OCI-LY7 (cell line): ENCODE measurements at places on chromosomes 7 and 10. TPM values are rescaled to one million over a fixed set of nuclear protein-coding genes. Genes with fewer than 3 reads are reported as not detected.

DNA sequence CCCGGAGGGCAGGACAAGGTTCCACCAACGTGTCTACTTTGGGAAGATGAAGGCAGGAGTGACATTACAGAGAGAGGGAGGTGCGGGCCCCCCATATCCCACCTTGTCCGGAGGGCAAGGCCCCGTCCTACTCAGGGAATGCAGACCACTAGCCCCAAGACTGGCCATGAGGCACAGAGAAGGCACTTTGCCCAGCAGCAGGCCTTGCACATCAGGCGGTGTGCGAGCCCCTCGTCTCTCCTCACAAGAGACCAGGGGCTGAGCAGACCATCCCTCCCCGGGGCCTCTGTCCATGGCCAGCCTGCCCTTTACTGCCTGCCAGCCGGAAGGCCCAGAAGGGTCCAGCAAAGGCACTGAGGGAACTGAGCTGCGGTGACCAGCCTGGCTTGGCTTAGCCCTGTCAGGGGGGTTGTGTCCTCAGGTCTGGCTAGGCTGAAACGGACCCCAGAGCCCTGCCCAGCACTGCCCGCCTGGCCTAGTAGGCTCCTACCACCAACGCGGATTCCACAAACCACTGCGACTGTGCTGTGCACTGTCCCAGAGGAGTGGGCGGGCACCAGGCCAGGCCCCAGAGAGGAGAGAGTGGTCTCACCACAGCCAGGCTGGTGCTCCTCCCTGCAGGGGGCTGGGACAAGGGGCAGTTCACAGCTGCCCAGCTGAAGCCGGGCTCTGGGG is 16.7 kb downstream of the CAMK2B start:
- no peak for DNase-seq

- no peak for DNase-seq
Measured at GRCh38 chr7:23350466-23350865, 51.3 kb downstream of the MALSU1 start.

Gene ELFN1
- not detected in 2 replicates for total RNA-seq

DNA sequence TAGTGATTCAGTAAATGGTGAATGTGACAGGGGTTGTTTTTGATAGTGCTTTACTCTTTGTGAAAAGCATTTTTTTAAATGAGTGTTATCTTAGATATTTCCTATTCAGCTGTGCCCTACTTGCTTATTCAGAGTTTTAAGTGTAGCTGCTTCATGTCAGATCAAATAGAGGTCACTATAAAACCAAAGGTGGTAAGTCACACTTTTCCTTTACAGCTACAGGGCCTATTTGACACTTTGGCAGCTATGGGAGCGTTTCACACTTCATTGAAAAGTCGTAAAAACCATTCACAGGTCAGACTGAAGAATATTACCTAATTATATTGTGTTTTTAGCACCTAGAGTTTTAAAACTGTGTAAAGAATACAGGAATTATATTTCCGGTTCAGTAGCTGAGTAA is 67.3 kb downstream of the ANKIB1 start:
- DNase-seq, result no peak

GRCh38 chr10:48470115-48470892 is 134.6 kb downstream of the ARHGAP22 start:
- DNase-seq, result no peak

DNA sequence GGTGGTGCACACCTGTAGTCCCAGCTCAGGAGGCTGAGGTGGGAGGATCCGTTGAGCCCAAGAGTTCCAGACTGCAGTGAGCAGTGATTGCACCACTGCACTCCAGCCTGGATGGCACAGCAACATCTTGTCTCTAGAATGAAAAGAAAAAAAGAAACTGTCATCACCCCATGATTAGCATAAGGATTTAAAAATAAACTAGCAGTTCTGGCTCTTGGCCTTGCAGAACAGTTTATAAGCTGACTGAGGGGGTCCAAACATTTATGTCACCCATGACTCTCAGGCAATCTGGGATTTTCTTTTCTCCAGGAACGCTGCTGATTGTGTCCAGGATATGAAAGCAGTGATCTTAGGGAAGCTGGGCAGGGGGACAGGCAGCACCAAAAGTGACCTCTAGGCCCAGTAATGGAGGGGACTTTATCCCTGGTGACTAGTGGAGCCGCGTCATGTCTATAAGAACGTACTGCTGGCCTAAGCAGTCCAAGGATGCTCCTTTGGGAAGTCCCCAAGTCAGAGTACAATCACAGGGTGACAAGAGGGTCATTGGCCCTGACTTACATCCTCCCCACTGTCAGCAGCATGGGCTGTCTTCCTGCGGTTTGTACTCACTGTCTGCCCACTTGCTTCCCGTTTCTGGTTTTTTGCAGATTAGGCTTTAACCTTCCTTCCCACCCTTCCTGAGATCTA is 177.4 kb downstream of the ARHGAP12 start:
- DNase-seq, result no peak

DNA sequence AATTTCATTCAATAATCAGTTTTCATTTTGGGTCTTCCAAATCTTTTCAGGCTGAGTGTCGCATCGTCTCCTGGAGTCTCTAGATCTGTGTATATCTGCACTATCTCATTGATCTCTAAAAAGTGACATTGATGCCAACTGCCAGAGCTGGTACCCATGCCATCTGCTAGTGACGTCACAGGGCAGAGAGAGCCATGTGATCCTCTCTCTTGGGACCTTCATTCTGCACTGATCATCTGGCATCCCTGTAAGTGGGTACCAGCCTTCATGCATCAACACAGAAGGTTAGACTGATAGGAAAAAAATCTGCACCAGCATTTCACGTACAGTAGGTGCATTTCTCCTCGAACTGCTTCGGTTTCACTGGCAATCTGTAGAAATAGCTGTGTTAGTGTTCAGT is at the start of gene NEUROD6:
NEUROD6 (minus strand) TSS at position 124 of the 400 bp plus-strand sequence. CDS start 1,458 bp downstream, outside the sequence.
- no peak for DNase-seq

- no peak for DNase-seq
Measured at GRCh38 chr7:76509931-76510877, at the start of gene UPK3B. TSS of gene UPK3B (plus strand) at chr7:76510552. CDS start at chr7:76510653, 101 bp downstream.

Gene HSPA14
- total RNA-seq, result 28.2 and 30.9 TPM in 2 replicates

DNA sequence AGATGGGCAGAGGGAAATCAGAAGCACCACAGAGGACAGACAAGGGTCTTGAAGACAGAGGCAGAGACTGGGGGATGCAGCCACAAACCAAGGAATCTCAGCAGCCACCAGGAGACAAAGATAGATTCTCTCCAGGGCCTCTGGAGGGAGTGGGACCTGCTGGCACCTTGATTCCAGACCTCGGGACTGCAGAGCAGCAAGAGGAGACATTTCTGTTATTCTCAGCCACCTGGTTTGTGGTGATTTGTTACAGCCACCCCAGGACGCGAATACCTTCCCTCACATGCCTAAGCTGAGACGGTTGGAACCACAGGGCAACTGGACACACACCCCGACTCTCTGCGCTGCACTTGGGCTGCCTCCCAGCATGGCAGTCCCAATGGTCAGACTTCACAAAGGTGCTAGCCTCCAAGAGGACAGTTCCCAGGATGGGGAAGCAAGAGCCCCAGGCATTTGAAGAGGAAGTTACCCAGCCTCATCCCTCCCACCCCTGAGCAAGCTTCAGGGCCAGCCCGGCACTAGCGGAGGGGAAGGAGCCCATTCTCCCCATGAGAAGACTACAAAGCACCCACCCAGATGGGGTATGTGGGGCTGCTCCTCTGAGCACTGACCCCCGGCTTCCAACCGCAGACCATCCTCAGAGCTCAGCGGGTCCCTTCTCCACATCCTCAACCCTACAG is 104.6 kb upstream of the INSIG1 start:
- no peak for DNase-seq

Gene STK32C
- total RNA-seq, result 30.4 and 32.4 TPM in 2 replicates
